NCI-H1417 treated with DMSO at 0.1 percent for 48 hours (cell line): ENCODE measurements at places on chromosomes 6 and 20.

DNA sequence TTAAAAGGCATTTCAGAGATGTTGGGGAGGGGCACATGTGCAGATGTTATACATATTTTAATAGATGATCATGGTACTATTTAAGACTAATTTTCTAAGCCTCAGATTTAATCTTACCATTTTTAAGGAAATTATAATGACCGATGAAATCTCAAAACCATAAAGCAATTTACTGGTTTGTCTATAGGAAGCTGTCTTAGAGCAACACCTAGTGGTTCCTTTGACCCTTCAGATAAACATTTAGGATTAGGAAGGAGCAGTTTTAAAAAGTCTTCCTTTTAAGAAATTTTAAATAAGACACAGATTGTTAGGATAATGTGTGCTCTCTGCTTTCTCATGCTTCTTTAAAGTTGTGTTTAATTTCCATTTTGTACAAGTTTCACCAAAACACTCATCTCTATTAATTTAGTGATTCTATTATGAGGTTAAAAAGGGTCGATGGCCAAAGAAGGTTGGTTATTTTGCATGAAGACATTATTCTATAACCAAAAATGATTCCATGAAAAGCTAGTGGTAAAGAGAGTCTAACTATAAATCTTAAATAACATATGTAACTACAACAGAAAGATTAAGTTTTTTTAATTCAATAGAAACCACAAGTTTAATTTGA lies 376.4 kb downstream of the HACE1 start:
- no peak for DNase-seq

DNA sequence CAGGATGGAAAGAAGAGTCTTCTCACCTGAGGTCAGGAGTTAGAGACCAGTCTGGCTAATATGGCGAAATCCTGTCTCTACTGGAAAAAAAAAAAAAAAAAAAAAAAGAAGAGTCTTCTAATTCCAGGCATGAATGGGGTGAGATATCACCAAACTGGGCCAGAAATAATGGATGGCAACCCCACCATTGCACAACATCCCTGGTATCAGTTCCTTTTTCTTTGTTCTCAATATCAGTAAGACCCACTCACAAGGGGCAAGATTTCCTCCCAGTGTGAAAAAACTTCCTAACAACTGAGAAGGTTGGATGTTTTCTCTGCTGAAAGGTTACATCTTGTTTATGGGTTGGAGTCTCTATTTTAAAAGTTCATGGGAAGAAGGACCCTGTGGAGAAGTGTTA lies 23.6 kb upstream of the NR2E1 start:
- no peak for DNase-seq

GRCh38 chr6:8238773-8239683 lies 136.7 kb upstream of the EEF1E1 start:
- DNase-seq: peak; percentile 9

- DNase-seq: no peak
These were observed 77.1 kb downstream of the SOD2 start for GRCh38 chr6:159615918-159616317.

DNA sequence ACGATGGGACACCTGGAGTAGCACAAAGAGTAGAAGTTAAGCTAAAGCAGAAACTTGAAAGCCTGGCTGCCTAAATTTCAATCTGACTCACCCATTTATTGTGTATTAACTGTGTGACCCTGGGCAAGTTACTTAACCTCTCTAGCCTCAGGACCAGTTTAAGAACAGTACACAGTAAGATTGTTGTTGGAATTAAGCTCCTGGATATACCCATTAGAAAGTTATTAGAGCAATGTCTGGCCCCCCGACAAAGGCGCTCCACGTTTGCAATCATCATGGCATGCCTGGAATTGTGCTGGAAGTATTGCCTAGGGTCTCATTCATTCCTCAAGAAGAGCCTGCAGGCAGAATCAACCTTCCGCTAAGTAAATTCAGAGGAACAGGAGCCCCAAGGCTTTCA lies 1.4 kb downstream of the SDC4 start:
- no peak for DNase-seq

DNA sequence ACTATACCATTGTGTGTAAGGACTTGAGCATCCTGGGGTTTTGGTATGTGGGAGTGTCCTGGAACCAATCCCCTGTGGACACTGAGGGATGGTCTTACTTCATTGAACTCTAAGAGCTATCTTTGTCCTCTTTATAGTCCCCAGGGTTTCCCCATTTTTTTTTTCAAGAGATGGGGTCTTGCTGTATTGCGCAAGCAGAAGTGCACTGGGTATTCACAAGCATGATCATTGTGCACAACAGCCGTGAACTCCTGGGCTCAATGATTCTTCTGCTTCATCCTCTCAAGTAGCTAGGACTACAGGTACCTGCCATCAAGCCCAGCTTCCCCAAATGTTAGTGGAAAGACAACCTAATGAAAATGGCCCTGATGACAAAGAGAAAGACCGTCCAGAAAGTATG lies 2.2 kb upstream of the ASCC3 start:
- no peak for DNase-seq

DNA sequence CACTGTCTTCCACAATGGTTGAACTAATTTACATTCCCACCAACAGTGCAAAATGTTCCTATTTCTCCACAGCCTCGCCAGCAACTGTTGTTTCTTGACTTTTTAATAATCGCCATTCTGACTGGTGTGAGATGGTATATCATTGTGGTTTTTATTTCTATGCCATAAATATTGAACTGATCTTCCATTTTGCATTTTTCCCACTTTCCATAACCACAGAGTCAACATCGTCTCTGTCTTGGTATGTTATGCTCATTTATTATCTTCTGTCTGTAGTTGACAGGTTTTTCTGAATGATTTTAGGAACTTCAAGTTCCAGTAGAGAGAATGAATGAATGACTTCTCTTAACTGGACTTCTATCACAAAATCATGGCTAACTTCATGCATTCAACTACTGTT lies 259.8 kb downstream of the UST start:
- DNase-seq: no peak

DNA sequence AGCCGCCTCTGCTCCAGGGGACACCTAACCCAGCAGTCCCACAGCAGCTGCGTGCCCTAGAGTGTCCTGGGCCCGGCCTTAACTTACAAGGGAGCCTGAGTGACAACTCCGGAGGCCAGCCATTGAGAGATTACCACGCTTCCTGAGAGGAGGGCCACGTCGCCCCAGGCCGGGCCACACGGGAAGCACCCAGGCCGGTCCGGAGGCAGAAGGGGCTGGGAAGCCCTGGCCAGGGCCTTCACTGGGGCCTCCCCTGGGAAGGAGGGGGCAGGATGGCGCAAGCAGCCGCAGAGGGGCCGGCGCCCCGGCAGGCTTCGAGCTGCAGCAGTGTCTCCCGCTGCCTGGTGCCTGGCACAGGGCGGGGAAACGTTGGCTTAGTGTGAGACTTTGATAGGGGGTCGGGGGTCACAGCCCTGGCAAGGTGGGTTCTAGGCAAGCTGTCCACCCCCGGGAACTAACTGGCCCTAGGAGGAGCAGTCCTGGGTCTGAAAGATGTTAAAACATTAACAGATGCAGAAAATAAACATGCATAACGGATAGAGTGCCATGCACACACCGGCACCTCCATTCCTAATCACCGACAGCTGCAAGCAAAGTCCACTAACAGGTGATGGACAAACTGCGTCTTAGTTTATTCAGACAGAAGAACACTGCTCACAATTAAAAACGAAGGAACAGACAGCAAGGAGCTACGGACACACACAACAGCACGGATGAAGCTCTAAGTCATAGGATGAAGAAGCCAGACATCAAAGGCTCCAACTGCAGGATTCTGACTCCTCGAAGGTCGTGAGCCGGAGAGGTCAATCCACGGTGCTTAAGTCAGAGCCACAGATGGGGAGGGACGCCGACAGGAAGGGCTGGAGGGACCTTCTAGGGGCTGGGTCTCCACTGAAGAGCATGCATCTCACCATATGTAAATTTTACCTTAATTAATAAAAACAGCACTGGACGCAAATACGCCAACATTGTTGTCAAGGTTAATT lies 17.4 kb downstream of the CHRNA4 start:
- no peak for DNase-seq

DNA sequence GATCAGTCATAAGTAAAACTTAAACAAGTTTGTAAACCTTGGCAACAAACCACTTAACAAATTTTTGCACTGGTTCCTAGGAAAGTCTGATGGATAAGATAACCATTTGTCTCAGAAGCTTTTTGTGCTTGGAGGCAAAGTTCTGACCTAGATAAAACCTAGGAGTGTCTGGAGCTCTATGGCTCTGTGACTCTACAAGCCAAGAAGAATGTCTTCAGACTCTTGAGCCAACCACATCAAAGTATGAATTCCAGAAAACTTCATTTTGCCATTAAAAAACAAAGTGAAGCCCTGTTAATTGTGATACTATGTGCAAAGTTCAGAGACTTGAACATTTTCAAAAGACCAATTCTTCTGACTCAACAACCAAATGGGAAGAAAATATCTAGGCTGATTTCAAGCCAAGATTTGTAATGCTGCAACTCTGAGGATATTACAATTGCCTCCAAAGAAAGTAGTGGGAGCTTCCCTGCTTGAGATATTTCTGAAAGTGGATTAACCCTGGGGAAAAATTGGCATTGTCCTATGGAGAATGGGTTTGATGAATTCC lies 158.1 kb upstream of the FOXQ1 start:
- DNase-seq: no peak

- no peak for DNase-seq
These were observed 13.5 kb downstream of the EYA4 start for GRCh38 chr6:133254552-133255228.

- no peak for DNase-seq
These were observed 121.4 kb downstream of the ZMYND8 start for GRCh38 chr20:47235111-47235510.
